ENCODE measurements at places on chromosomes 2 and 18. TPM values are rescaled to one million over a fixed set of nuclear protein-coding genes. Genes with fewer than 3 reads are reported as not detected.
A peak's percentile ranks its signal among the peaks of the same experiment; 100 is the strongest.

DNA sequence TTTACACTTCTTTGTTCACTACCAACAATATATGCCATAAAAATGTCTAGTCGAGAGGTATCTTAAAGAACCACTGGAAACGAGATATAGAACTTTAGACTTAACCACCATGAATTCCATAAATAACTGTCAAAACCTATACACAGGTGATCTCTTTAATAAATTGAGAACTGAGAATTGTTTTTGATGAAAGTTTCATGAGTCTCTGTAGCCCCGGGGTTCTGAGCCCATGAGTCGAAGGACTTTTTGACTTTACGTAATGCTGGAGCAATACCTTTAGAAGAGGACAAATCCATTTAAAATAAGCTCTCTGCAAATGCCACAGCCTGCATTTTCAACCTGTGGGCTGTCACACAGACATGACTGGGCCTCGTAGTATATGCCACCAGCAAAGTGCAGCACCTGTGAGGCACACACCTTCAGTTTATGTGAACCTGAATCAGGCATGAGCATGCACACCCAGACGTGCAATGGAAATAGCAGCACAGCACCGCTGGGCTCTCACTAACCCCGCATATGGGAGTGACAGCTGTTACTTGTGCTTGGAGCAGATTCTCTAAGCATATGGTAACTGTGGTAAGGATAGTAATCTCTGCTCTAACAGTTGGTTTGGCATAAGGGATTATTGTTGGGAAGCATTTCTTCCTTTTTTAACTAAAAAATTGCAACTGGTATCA, 383.2 kb downstream of the SOCS6 start:
- DNase-seq = no peak

DNA sequence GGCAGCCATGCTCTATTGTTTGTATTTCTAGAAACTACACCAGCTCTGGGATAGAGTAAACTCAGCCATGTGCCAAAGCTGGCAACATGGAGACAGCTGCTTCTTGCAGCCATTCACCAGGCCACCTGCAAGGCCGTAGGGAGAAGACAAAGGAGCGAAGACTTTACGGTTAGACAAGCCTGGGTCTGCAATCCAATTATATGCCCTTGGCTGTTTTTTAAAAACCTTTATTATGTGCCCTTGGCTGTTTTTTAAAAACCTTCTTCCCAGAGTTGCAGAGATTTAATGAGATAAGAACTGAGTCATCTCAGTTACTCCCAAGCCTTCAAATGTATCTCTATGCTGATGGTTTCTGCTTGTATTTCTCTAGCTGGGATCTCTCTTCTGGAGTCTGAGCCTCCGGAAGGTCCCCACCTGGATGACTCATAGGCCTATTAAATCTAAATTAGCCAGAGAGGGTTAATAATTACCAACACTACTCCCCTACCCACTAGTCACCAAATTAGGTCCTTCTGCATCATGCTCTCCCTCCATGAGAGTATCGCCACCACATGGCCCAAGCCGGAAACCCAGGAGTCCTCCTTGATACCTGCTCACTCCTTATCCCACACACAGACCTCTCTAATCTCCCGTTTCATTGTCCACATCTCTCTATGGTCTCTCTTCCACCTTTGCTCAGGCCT, 17.5 kb upstream of the DPP4 start:
- DNase-seq = peak; percentile 69
- peaks cover 77% of the 10 kb centered on the region for H3K4me1 ChIP-seq
- peak overlapping the region; percentile 11 for H3K4me3 ChIP-seq
- H3K27me3 ChIP-seq = no peaks in the 10 kb centered on the region

The INHA gene
- total RNA-seq = 0.54 TPM

The PLEK gene
- not detected for total RNA-seq

- H3K4me1 ChIP-seq = no peaks in the 10 kb centered on the region
- no peak overlapping the region for H3K4me3 ChIP-seq
- DNase-seq = peak; percentile 1
- no peak overlapping the region for H3K27ac ChIP-seq
- H3K27me3 ChIP-seq = no peaks in the 10 kb centered on the region
Measured at GRCh38 chr2:88350331-88351248, 101.9 kb downstream of the FOXI3 start.

DNA sequence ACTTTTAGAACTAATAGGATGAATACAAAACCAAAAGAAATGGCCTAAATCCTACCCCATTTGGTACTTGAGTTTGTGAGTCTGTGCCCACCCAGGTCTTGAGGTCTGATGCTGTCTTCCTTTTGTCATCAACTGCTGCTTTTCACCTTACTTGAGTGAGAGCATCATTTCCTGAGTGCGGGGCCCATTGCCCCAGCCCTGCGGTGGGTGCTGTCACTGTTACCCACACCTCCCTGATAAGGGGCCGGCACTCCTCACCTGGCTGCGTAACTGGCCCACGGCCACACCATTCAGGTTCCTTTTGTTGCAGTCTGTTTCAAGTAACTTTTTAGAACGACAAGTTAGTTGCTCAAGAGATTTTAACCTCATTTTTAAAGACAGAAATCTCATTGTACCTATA, 25.3 kb downstream of the RAB12 start:
- H3K4me1 ChIP-seq = peaks cover 7% of the 10 kb centered on the region
- no peak overlapping the region for H3K4me3 ChIP-seq
- no peak overlapping the region for H3K27ac ChIP-seq
- no peak for DNase-seq
- H3K36me3 ChIP-seq = peaks cover 35% of the 10 kb centered on the region

- DNase-seq = no peak
- peaks cover 58% of the 10 kb centered on the region for H3K36me3 ChIP-seq
- no peak overlapping the region for H3K27ac ChIP-seq
- H3K27me3 ChIP-seq = no peaks in the 10 kb centered on the region
Measured at GRCh38 chr2:237760506-237761502, 37.8 kb upstream of the RBM44 start.

GRCh38 chr2:147594038-147594437, 250.8 kb upstream of the ACVR2A start:
- H3K27me3 ChIP-seq = no peaks in the 10 kb centered on the region
- no peak overlapping the region for H3K4me3 ChIP-seq
- no peaks in the 10 kb centered on the region for H3K36me3 ChIP-seq
- H3K27ac ChIP-seq = no peak overlapping the region
- DNase-seq = no peak
- H3K4me1 ChIP-seq = no peaks in the 10 kb centered on the region
